ENCODE measurements at places on chromosomes 6 and 20.

- DNase-seq, result no peak
These were observed 39.0 kb downstream of the PHF3 start for GRCh38 chr6:63674635-63675034.

DNA sequence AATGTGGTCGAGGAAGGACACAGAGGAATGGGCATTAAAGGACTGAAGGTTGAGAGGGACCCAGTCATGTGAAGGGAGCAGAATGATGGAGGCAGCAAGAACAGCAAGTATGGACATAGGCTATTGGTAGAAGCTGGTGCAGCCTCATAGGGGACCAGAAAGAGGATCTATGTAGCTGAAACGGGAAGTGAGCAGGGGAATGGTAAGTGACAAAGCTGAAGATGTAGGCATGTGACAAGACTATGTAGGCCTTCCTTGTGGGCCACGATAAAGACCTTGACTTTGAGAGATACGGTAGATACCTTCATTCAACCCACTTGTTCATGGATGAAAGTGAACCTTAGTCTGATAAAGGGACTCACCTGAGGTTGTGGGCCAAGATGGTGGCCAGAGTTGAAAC lies 3.5 kb downstream of the CTNNBL1 start:
- DNase-seq, result no peak

- no peak for DNase-seq
These were observed 27.3 kb downstream of the NQO2 start for GRCh38 chr6:3026791-3027626.

DNA sequence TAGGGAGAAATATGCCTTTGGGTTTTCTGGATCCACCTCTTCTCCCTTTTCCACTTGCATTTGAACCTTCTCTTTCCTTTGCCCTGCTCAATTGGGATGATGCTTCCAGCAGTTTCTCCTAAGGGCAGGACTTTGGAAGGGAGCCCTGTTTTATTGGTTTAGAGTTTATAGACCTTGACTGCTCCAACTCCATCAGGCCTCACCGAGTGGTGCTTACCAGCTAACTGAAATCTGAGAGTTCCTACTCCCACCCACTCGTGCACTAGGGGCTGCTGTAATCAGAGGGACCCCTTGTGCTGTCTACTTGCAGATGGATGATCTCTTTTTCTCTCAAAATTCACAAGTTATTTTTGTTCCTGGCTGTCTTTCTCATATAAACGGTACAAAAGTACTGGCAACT lies 121.3 kb upstream of the SLC22A16 start:
- DNase-seq, result no peak

DNA sequence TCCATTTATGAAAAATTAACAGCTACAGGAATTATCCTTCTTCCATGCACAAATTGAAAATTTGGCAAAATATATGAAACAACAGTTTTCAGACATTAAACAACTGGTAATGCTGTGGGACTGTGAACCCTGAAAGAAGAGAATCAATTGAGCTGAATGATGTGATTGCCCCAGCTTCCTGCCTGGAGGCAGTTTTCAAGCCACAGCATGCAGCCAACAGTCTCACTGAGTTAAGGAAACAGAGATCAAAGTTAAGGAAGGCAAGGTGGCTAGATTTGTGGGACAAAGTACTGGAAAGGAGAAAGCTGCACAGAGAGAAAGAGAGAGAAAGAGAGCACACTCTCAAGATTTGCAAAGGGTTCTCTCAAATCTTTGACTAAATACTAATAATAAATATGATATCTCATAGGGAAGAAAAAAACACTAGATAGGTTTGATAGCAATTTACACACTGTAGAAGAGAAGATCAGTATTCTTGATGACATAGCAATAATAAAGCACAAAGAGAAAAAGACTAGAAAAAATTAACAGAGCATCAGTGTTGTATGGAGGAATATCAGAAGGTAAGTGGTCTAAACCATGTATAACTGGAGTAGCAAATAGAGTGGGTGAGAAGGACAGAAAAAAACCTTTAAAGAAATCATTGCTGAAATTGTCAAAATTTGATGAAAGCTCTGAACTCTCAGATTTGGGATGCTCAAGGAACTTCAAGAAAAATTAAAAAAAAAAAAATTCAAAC lies 70.1 kb upstream of the CNKSR3 start:
- DNase-seq, result no peak
